Activated T-cell treated with anti-CD3 and anti-CD28 coated beads, Interleukin-2, amount 50 U/mL, for 4 hours (primary cell): ENCODE measurements at places on chromosomes 3 and 15.

DNA sequence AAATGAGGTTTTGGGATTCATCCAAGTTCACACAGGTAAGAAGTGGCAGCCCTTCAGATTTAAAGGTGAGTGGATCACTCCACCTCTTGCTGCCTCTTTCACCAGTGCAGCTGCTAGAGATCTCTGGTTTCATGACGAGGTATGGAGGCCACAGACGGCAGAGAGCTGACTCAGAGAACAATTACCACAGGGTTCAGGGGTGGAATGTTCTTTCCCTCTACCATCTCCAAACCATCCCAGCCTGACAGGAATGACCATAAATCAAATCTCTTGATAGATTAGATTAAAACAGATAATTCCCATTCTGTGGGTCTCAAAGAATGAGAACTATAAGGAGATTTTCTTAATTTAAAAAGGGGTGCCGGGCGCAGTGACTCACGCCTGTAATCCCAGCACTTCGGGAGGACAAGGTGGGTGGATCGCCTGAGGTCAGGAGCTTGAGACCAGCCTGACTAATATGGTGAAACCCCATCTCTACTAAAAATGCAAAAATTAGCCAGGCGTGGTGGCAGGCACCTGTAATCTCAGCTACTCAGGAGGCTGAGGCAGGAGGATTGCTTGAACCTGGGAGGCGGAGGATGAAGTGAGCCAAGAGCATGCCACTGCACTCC is 174.2 kb upstream of the ATP11B start:
- DNase-seq, result no peak

GRCh38 chr3:125443923-125444322 is 68.8 kb upstream of the ZNF148 start:
- no peak for DNase-seq

- DNase-seq, result no peak
These were observed 50.5 kb upstream of the GK5 start for GRCh38 chr3:142275856-142276255.

DNA sequence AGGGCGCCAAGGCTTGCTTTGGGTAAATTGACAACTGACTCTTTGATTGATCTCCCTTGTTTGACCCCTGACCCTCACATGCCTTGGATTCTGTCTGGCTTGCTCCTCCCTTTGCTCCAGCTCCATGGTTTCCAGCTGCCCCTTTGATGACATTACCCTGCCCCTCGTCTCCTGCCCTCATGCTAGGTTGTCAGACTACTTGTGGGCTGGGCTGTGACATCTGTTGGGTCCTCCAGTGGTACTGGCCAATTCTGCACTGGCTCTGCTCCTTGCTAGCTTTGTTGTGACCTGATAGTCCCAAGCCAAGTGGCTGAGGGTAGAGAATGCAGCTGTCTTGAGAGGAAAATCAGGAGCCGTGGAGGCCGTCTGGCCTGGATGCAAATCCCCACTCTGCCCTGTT is 6.2 kb downstream of the THSD4 start:
- DNase-seq, result no peak

DNA sequence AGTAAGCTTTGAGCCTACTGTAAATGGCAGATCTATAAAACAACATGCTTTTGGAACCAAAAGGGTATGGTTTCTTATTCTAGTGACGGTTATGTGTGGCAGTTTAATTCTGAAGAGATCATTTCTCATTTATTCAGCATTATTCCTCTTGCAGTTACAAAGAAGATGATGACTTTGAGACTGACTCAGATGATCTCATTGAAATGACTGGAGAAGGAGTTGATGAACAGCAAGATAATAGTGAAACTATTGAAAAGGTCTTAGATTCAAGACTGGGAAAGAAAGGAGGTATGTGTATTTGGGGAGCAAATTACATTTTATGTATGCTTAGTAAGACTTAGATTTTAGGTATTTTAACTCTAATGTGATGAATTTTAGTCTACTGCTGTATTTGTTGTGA is 41.5 kb downstream of the CHD2 start:
- DNase-seq, result no peak

GRCh38 chr15:59230531-59231055 is 23.9 kb downstream of the LDHAL6B start:
- DNase-seq, result no peak

GRCh38 chr3:14451844-14452739 is 49.7 kb downstream of the SLC6A6 start:
- no peak for DNase-seq

- no peak for DNase-seq
These were observed 333.9 kb upstream of the THRB start for GRCh38 chr3:24828551-24828950.

DNA sequence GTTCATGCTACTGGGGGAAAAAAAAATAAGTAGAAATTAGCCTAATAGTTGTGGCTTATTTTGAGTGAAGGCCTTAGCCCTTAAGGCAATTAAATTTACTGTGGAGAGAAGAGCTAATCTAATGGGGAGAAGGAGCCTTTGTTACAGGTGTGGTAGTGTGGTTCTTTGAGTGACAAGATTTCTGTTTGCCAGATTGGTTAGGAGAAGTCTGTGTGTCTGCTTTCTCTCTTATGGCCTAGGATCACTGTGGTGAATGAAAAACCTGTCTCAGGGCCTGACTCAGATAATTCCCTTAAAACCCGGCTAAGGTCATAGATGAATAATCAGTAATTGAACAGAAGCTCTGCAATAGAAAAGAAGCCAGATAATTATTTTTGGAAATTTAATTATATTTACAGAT is 27.0 kb downstream of the OPA1 start:
- DNase-seq, result no peak

GRCh38 chr3:160170409-160171370 is 54.5 kb upstream of the C3orf80 start:
- no peak for DNase-seq

DNA sequence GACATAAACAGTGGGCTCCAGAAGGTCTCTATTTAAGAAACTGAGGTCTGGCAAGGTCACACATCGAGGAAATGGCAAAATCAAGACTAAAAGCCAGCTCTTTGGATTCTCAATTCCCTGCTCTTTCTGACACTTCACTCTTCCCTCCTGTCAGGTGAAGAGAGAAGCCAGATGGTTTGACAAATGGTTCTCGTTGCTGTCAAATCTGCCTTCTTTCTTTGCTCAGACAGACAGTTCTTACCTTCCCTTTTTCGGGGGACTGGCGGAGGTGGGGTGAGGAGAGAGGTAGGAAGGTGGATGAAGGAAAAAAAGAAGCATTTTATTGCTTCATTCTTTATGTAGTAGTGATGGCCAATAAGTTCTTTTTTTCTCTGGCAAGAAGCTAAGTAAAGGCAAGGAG is 133.4 kb downstream of the LPP start:
- DNase-seq, result no peak

DNA sequence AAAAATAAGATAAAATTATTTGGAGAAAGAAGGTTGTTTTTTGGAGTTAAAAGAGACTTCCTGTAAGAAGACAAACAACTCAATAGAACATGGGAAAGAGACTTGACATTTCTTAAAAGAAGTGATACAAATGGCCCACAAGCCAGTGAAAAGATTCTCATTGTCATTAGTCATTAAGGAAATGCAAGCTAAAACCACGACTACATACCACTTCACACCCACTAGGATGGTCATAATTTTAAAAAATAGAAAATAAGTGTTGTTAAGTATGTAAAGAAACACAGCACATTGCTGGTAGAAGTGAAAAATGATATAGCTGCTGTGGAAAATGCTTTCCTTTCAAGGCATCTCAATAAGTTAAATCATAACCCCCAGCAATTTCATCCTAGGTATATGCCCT is 44.4 kb upstream of the GK5 start:
- no peak for DNase-seq

- no peak for DNase-seq
These were observed 23.9 kb upstream of the FAM3D start for GRCh38 chr3:58690490-58690889.

DNA sequence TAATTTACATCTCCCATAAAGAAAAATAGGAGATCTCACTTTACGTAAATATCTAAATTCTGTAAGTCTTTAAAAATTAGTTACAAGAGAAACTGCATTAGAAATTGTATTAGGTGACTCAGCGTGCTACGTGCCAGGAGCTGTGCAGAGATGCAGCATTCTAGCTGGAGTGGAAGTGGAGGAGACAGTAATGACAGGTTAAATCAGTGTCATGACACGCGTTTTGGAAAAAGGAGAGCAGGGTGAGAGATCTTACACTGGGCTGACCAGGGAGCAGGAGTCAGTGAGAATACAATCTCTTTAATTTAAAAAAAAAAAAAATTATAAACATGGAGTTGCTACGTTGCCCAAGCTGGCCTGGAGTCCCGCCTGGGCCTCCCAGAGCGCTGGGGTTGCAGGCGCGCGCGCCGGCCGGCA is 635 bp downstream of the TUBGCP5 start:
- no peak for DNase-seq

DNA sequence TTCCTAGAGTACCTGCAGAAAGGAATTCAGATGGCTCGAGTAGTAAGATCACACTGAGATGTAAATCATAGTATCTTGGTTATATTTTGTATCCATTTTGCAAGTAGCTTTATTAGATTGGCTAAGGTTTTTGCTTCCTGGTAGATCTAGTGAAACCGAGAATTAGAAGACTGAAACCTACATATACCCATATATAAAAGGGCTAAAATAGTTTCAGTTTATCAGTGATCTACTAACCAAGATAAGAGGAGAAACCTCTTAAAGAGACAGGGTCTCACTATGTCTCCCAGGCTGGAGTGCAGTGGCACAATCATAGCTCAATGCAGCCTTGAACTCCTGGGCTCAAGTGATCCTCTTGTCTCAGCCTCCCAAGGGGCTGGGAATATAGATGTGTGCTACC is 135.3 kb downstream of the PCCB start:
- DNase-seq, result no peak

GRCh38 chr3:139357899-139358298 is 14.1 kb downstream of the MRPS22 start:
- no peak for DNase-seq

DNA sequence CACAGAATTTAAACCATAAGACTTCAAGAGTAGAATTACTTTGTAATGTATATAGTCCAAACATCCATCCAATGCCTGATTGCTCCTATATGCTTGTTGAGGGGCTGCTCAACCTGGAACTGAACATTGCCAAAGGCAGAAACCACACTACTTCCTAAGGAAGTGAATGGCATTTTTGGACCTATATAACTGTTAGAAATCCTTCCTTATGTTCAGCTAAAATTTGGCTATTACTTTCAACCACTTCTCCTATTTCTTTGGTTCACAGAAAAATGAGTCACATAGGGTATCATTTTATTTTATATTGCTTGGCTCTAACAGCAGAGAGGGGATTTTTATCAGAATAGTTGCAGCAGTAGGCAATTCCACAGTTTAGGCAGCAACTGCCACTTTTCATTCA is 342.1 kb downstream of the SLC9A9 start:
- DNase-seq, result no peak

GRCh38 chr15:48602358-48603122 is 43.0 kb downstream of the FBN1 start:
- no peak for DNase-seq

DNA sequence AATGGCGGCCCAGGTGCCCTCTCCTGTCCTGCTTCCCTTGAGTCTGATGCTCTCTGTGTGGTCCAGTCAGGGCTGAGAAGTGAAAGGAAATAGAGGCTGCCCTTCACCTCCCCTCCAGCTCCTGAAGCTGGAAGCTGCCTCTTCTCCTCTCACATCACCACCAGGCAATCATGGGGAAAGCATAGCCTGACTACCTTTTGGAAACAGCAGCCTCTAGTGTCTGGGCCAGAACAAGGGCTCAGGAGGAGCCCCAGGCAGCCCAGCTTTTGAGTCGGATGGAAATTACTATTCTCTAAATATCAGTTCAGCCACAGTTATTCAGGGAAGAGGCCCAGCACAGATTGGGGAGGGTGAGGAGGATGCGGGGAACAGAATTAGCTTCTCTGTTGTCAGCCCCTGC is 43.3 kb upstream of the CCDC174 start:
- no peak for DNase-seq

DNA sequence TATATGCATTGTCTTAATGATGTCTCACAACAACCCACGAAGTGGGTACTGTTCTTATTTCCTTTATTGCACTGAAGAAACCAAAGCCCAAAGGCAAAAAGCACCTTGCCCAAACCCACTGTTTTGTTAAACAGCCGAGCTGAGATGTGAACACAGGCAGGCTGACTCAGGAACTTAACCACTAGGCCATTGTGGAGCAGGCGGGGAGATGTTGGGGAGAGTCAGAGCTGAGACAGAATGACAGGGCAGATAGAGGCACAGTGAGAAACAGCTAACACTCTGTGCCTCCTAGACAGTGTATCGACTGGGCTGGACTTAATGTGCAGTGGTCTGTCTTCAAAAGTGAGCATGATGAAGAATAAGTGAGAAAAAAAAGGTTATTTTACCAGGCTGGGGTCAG is 56.5 kb downstream of the RPLP1 start:
- DNase-seq, result no peak

DNA sequence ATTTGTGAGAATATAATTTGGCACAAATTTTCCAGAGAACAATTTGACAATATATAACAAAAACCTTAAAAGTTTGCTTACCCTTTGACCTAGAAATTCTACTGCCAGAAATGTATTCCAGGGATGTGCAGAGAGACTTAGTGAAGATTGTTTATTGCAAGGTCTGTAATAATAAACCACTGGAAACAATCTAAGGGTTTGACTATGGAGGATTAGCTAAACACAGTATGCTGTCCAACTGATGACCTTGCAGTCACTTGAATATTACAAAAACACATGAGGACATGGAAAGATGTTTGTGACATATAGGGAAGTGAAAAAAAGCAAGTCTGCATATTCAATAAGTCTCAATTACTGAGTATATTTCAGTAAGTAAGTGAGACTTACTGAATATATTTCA is 48.1 kb upstream of the CDV3 start:
- no peak for DNase-seq

DNA sequence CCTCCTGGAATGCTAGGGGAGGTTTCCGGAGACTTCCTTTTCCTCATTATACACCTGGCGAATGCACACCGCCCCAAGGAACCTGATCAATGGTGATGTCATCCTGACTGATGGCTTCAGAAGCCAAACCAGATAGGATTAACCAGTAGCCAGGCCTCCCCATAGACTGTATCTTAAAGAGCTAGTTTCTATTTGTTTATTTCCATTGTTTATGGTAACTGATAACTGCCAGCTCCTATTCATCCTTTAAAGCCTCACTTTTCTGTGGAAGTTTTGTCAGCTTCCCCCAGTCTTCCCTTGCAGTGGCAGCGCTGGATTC is at the start of gene MKRN2OS:
TSS of gene MKRN2OS (minus strand) at position 27 of the 319 bp plus-strand sequence. CDS start 35 bp downstream, outside the sequence.
- no peak for DNase-seq

- DNase-seq, result no peak
These were observed 767 bp downstream of the GLT8D1 start for GRCh38 chr3:52704611-52705437.

DNA sequence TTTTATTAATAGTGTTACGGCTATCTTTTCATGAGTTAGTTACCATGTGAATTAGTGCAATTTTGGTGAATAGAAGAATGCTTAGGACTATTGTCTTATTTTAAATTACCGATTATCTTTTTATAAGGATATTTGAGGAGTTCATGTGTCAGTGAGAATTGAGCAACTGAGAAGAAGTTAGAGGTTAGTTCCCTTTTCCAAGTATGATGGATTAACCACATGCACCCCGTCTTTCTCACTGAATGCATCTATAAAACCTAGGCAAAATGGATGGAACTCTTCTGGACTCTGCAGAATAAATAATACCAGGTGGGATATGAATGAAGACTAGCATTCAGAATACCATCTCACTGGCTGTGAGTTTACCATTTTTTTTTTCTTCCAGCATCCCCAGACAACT is 74.3 kb downstream of the TCF12 start:
- no peak for DNase-seq

GRCh38 chr15:98387866-98388265 is 260.5 kb upstream of the IGF1R start:
- no peak for DNase-seq
